ENCODE measurements at places on chromosomes 7 and 10.

- DNase-seq: peak; percentile 60
Observed at GRCh38 chr7:159030490-159031134, 114.1 kb downstream of the VIPR2 start.

DNA sequence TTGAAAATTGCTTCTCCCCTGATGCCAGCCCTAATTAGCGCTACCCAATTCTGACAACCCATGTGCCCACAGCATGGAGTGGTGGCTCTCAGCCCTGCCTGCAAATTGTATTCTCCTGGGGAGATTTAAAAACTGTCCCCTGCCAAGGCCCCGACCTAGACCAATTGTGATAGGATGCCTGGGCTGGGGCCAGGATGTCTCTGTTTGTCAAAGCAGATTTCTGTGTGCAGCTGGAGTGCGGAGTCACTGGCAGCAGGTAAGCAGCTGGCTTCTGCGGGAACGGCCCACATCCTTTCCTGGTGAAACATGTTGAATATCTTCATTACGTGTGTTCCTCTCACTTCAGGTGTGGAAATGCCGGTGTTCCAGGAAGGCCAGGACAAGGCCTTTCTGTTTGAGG is 238.6 kb downstream of the WDR37 start:
- DNase-seq: no peak

- no peak for DNase-seq
Observed at GRCh38 chr10:6990891-6991290, 410.8 kb upstream of the PRKCQ start.

- DNase-seq: no peak
Observed at GRCh38 chr10:26556748-26557640, 118.9 kb downstream of the APBB1IP start.

DNA sequence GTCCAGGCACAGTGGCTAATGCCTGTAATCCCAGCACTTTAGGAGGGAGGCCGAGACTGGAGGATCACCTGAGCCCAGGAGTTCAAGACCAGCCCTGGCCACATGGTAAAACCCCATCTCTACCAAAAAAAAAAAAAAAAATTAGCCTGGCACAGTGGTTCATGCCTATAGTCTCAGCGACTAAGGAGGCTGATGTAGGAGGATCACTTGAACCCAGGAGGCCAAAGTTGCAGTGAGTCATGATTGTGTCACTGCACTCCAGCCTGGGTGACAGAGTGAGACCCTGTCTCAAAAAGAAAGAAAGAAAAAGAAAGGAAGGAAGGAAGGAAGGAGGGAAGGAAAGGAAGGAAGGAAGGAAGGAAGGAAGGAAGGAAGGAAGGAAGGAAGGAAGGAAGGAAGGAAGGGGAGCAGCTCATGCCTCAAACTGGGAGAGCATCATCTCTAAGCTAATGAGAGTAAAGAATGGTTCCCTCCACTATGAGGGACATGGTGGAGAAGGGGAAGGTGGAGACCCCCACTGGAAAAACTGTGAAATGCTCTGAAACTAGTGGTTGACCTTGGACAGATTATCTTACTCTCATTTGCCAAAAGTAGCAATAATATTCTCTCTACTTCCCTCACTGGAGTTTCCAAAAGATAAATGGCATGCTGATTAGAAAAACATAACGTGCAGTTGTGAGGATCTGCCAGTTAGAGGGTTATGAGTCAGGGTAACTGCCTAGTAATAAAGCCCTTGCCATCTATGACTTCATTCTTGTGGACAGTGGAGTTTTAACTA is 16.8 kb downstream of the GIMAP5 start:
- DNase-seq: no peak

- no peak for DNase-seq
Observed at GRCh38 chr7:92987538-92987937, 130.2 kb downstream of the SAMD9 start.

DNA sequence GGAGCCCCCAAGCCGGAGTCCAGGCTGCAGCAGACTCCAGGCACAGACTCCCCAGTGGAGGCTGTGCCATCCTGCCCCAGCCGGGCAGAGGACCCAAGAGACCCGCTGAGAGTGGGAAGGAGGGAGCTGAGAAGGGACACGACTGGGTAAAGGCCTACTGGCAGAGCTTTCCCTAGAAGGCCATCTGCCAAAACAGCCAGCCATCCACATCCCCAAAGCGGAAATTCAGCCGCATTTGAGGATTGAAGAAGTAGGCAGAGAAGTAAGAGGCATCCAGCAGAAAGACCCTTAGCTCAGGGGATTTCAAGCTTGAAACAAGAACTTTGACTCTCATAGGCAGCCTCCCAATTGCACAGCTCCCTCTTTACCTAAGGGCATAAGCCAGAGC is 857 bp downstream of the CPXM2 start:
- DNase-seq: no peak

- peak; percentile 40 for DNase-seq
Observed at GRCh38 chr7:157707983-157708918, 371.4 kb downstream of the DNAJB6 start.

DNA sequence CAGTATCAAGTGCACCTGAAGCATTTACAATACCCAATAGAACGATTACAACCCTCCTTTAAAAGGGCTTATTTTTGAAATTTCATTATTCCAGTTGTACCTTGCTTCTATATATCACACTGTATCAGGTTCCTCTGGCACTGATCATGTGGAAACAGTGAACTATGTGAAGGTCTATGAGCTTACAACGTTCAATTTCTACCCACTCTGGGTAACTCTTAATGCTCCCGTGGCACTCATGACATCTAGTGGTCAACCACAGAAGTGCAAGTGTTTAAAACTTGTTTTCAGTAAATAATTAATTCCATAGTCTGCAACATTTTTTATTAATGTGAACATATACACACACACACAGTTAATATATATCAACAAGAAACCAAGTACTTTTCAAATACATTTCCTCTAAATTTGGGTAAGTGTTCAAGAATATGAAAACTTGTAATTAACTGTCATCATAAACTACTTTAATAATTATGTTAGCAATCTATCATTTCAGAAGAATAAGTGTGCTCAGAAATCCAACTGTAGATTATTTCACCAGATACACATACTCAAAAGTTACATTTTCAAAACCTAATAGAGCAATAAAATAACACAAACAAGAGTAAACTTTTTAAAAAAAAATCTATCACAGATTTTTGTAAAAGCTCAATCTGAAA is 61.0 kb downstream of the MPP7 start:
- DNase-seq: no peak

DNA sequence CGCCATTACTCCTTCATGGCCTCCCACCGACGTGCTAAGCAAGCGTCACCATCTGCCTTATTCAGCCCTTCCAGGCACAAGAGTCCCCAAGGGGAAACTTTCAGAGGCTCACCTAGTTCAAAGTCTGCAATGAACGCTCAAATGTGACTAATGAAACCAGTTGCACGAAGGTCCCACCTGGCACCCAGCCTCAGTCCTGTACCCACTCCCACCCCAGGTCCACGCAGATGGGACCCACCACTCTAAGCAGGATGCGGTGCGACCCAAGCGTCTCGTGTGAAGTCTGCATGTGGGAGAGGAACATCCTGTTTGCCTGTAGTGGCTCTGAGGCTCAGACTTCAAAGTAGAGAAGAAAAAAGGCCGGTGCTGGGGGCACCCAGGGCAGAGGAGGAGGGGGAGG is 40.3 kb downstream of the RGS10 start:
- peak; percentile 83 for DNase-seq

- no peak for DNase-seq
Observed at GRCh38 chr10:101444058-101444898, 90.3 kb downstream of the BTRC start.

DNA sequence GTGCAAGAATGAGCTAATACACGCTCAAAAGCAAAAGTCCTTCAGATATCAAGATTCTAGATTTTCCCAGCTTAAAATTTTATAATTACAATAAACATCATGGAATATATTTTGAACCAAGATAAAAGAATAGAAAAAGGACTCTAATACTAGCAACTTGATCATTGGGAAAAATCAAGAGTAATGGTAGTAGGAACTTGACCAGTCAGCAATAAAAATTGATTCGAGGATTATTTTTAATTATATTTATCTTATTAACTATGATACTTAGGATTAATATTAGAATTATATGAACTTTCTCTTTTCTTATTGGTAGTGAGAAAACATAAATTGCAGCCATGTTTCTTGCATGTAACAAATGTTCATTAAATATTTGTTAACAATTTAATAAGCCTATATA is 152.0 kb downstream of the GNAI1 start:
- DNase-seq: no peak

DNA sequence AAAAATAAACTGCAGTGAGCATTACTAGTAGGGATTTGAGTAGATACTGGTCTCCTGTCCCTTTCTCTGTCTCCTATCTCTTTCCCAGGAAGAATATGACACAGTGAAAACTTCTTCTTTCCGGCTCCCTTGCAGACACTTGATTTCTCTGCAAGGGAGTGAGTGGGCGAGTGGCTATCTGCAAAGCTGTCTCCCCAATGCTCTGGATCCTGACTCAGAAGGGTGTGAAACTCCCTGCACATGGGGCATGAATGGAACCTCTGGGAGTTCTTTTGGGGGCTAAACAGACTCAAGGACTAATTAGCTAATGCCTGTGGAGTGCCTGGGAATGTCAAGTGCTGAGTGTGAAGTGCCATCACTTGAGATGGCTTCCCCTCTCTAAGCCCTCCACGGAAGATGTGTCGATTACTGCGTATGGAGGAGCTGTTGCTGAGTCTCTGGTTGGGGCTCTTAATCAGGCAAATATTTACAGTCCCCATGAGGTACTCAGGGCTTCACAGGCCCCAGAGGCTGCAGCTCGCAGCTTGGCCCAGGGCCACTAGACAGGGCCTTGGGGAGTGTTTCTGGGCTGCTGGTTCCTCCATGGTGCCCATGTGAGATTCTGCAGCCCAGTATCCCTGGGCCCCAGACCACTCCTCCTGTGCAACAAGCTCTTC is 139.8 kb downstream of the RPS24 start:
- no peak for DNase-seq

DNA sequence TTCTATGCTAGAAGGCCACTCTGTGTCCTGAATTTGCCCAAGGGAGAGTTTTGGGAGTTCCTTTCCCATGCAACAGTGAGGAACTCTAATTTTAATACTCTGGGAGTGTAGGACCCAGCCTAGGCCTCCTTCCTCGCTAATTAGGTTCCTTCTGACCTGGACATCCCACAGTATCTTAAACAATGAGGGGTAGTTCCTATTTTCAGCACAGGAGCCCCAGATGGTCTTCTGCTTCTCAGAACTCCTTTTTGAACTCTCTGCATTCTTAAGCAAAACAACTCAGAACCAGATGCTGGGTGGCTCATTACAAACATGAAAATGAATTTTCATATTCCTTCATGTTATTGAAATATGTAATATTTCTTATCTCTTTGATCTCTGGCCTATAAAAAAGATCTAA is 116.9 kb downstream of the LRMDA start:
- DNase-seq: no peak

DNA sequence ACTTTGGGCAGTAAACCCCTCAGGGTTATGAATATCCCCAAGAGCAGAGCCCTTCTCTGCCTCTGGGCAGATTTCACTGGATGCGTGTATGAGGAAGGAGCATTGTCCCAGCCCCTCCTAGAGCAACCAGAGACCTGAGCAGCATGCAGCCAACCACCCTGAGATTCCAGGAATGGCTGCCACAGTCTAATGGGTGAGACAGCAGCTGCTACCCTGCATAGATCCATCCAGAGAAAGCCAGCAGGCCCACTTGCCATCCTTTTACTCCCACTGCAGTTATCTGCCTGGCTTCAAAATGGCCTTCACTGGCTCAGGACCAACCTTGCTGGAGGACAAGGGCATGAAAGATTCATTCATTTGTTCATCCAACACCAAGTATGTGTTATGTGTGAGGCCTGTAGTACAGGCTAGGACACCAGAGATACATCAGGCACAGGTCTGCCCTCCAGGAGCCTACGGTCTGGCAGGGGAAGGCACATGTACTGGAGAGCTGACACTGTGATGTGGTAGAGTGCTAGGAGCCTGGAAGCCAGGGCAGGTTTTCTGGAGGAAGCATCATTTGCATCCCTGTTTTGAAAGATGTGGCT is 26.2 kb upstream of the C10orf105 start:
- no peak for DNase-seq

GRCh38 chr10:104678658-104679057 is 37.6 kb downstream of the SORCS3 start:
- no peak for DNase-seq

DNA sequence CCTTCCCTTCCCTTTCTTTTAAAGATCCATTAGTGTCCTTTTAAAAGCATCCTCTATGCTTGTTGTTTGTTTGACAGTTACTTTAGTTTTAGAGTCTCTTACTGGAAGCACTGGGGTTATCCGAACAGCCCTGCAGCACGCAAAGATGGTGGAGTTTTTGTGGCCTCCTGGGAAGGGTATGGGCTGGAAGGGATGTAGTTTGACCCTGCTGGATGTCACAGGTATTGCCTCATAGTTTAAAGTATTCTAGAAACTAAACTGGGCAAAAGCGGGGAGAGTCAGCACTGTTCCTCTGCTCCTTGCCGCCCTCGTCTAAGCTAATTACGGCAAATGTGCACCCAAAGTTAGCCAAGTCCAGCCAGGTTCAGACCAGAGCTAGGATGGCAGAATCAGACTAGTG is 35.8 kb upstream of the GNAI1 start:
- DNase-seq: no peak

- DNase-seq: peak; percentile 99
Observed at GRCh38 chr10:75234017-75234682, 1.6 kb downstream of the COMTD1 start.

- DNase-seq: no peak
Observed at GRCh38 chr10:5518143-5518542, 6.6 kb upstream of the CALML3 start.

GRCh38 chr7:71133232-71133622 is 1.3 kb downstream of the GALNT17 start:
- no peak for DNase-seq

GRCh38 chr10:62961951-62962523 is 145.9 kb upstream of the EGR2 start:
- no peak for DNase-seq

DNA sequence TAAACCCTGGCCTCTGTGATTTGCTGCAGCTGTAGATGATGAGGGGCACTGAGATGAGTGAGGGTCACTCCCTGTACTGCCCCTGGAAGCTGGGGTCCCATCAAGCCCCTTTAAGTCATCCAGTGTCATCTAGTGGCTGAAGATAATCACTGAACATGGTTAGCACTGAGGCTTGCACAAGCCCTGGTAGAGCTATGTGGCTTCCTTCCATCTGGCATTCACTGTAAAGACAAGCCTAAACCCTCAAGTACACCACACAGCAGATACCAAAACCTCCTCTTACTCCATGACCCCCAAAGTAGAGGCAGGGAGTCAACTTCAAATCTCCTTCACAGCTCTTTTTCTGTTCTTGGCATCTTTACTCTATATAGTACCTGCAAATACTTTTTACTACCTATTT is 72.7 kb upstream of the MRLN start:
- no peak for DNase-seq

GRCh38 chr10:59852670-59853069 is 53.7 kb downstream of the CCDC6 start:
- no peak for DNase-seq

- no peak for DNase-seq
Observed at GRCh38 chr10:55183993-55184392, 383.0 kb upstream of the PCDH15 start.

GRCh38 chr7:134885967-134886352 is 100.3 kb upstream of the AGBL3 start:
- no peak for DNase-seq

- no peak for DNase-seq
Observed at GRCh38 chr7:48040944-48041652, 5.8 kb downstream of the C7orf57 start.

GRCh38 chr7:141986923-141987322 is 8.8 kb upstream of the MGAM start:
- DNase-seq: no peak

- DNase-seq: no peak
Observed at GRCh38 chr10:121252756-121253155, 345.5 kb downstream of the FGFR2 start.

- no peak for DNase-seq
Observed at GRCh38 chr10:6214612-6215011, 11.9 kb downstream of the PFKFB3 start.

GRCh38 chr7:96033009-96033598 is 260.8 kb downstream of the DYNC1I1 start:
- no peak for DNase-seq

Data from activated CD8-positive, alpha-beta memory T cell treated with anti-CD3 and anti-CD28 coated beads, Interleukin-2, amount 50 U/mL, for 48 hours (primary cell).